Activated naive CD8-positive, alpha-beta T cell treated with anti-CD3 and anti-CD28 coated beads for 36 hours (primary cell): ENCODE measurements at places on chromosomes 4 and X.

DNA sequence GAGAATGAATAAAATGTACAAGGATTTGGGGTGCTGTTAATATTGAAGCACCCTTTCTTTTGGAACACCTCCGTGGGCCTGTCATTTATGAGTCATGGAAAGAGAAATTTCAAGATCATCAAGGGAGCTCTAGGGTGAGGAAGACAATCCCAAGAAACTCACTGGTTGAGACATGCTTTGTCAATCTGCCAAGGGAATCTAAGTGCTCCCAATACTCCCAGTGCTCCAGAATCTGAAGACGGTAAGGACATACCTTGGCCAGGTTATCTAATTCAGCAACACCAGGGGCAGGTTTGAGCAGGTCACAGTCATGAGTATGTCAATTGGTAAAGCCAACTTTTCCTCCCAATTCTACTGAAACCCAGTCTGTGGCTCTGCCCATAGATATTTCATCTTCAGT lies 556.4 kb upstream of the CPEB2 start:
- no peak for DNase-seq

- no peak for DNase-seq
Measured at GRCh38 chrX:154655786-154656185, 2.4 kb upstream of the CTAG2 start.

- DNase-seq: no peak
Measured at GRCh38 chr4:55004831-55005230, 120.6 kb downstream of the KDR start.

GRCh38 chr4:1647432-1647831 lies 36.7 kb downstream of the FAM53A start:
- DNase-seq: no peak

GRCh38 chr4:8558080-8558960 lies 21.9 kb upstream of the GPR78 start:
- DNase-seq: no peak

GRCh38 chr4:94455081-94455480 lies 3.3 kb downstream of the PDLIM5 start:
- DNase-seq: no peak

DNA sequence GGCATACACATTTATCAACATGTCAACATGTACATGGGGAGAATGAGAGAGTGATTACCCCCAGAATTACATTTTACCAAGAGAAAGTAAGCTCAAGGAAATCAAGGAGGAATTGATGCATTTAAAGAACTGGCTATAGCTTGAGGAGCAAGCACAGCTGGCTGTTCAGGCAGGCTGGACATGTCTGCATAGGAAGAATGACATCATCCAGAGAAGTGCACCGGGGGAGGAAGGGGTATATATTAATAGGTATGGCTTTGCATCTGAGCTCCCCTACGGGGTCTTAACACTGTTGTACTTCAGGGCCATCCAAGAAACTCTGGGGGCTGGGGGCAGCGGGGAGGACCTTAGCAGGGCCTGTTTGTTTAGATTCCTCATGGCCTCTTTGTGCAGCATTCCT lies 222.4 kb upstream of the VCX start:
- no peak for DNase-seq

- peak; percentile 63 for DNase-seq
Measured at GRCh38 chr4:47836641-47837093, 1.2 kb downstream of the CORIN start.

GRCh38 chrX:134572816-134573682 lies 85.2 kb downstream of the PLAC1 start:
- DNase-seq: no peak

GRCh38 chr4:48210966-48211328 lies 58.7 kb downstream of the TEC start:
- DNase-seq: no peak

DNA sequence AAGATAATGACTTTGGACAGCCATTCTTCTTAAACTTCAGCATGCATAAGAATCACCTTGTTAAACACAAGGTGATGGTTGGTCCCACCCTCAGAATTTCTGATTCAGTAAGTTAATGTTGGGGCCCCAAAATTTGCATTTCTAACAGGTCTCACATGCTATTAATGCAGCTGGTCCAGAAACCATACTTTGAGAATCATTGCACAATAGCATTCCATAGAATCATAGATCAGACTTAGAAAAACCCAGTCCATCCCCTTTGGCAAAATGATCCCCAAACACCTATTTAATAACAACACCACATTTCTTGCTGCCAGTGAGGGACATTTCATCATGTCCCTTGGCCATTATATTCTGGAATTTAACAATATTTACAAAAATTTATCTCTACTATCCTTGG lies 6.2 kb upstream of the MGAT4D start:
- DNase-seq: no peak

- no peak for DNase-seq
Measured at GRCh38 chr4:166662266-166662843, 571.9 kb downstream of the SPOCK3 start.

DNA sequence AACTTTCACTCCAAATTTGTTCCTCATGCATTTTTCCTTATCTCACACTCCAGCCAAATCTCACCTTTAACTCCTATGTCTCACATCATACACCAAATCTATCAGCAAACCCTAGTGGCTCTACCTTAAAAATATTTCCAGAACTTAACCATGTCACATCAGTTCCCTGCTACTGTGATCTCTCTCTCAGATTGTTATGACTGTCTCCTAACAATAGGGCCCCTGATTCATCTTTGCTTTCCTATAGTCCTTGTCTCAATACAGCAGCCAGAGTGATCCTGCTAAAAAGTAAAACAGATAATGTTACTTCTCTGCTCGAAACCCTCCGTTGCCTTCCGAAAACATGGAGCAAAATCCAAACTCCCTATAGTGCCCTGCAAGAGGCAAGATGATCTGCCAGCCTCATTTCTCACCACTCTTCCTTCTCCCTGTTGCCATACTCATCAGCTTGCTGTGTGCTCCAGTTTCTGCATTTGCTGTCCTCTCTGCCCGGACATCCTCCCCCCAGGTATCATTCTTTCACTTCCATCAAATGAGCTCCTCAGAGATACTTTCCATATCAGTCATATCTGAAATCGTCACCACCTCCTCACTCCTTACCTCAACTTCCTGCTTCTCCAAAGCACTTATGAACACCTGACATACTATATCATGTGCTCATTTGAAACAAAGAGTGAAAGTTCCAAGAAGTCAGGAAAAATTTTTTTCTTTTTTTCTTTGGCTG lies 293.4 kb upstream of the NR3C2 start:
- DNase-seq: peak; percentile 13

DNA sequence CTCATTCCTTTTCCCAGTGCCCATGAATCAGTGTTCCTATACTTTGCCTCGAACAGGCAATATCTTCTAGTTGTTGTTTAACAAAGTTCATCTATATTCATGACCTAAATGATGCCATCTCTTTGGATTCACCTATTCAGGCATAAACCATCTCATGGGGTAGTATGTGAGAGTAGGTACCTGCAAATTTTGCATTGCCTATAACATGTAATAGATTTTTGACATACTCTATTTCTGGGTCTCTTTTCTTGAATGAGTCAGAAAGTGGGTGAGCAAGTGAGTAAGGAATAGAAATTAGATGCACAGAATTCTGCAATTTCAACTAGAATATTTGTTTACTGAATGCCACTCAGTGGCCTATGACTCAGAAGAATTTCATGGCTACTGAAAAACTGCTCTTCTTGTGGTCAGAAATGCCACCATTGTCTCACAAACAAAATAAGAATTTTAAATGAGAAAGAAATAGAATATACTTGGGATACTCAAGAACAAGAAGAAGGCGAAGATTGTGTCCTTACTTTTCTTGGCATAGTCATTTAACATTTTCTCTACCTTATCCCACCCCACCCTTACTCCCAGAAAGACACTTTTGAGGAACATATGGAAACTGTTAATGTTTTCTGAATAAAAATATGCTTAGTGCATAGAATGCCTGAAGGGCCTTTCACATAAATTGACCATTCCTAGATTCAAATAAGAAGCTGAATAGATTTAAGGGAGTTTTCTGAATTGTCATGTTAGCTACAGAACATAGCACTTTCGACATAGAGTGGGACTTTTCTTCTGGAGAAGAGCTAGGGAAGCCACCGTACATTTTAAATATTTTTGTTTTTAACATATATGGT lies 86.8 kb downstream of the HHIP start:
- no peak for DNase-seq

GRCh38 chr4:26780539-26780938 lies 80.1 kb upstream of the STIM2 start:
- DNase-seq: no peak

GRCh38 chr4:139763672-139764071 lies 98.1 kb downstream of the MGST2 start:
- DNase-seq: no peak

- DNase-seq: peak; percentile 75
Measured at GRCh38 chrX:136909119-136909705, 28.7 kb upstream of the RBMX start.

DNA sequence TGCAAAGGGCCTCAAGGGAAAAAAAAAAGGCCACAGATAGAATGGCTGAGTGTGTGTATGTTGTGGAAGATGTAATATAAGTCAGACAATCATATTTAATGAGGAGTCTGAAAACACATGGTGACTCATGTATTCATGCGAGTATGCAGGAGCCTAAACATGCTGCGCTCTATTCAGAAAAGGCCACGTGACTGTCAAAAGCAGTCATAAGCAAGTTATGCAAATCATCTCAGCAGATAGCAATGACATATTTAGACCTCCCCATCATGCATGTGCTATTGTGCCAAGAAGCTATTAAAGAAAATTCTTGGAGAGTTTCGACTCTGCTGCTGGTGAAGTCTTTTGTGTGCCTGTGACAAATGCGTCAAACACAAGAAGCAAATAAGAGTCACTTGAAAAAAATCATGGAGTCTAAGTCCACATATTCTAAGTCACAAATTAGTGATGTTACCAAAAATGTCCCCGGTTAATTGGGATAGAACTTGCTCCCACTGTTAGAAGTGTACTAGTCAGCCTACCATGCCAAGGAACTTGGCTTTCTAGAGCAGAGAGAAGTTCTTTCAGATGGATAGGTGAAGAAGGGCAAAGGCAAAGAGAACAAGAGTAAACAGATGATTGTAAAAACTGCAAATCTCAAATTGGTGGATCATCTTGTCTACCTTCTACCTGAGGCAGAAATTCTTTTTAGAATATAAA lies 5.0 kb downstream of the LNX1 start:
- no peak for DNase-seq

DNA sequence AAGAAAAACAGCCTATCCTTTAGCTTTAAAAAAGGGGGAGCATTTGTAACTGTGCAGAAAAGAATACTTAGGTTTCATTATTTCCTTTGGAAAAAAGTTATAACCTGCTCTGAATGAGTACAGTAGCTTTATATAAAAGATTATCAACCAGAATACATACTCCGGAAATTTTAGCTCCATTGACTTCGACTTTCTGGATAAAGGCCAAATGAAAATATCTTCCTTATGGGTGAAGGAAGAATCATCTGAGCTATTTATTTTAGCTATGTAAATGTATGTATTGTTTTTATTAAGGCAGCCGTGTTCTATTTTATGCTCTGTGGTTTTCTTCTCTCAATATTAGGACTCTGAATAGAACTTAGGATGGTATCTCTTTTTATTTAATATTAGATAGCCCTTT lies 69.0 kb upstream of the ETNPPL start:
- no peak for DNase-seq

DNA sequence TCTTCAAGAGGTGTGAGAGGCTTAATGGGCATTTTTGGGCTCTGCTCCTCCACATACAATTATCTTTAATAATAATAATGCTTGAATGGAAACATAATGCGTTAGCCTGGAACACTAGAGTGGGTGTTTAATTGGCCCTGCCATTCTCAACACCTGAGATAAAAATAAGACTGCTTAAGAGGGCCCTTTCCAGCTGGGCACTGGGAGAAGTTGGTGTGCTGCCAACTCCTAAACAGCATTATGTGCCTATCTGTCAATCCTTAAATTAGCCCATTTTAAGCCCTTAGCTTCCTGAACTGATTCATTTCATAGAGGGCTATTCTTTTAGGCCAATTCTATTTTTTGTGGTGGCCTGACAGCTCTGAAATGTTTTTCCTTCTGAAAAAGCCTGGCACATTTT lies 211.1 kb upstream of the ZIC3 start:
- no peak for DNase-seq

- no peak for DNase-seq
Measured at GRCh38 chrX:23403849-23404248, 69.2 kb downstream of the PTCHD1 start.

DNA sequence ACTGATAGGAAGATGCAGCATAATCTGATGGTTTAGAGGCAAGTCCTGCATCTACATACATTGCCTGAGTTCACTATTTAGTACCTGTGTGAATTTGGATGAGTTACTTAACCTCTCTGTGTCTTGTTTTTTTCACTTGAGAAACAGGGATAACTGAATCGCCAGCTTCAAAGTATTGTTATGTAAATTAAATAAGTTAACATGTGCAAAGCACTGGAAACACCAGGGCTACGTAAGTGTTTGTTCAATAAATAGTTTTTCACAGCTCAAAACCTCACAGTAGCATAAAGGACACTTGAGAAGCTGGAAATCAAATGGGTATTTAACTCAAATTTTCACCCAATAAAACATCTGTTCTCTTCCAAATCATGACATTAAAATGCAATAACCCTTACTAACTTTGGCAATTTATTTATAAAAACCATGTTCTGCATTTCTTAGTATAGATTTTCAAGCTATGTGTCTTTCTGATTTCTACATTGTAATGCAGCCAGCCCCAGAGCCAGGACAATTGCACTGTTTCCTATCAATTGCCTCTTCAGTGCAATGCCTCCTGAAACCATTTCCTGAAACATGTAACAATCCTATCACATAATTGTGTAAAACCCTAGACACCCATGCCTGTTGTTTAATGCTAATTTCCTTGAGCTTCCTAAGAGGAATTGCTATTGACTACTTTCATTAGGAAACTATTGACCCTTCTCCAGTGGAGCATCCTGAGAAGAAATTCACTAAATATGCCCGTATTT lies 177.1 kb downstream of the UNC5C start:
- DNase-seq: no peak

GRCh38 chr4:98113012-98113411 lies 30.3 kb downstream of the STPG2 start:
- no peak for DNase-seq

- no peak for DNase-seq
Measured at GRCh38 chr4:19239565-19239964, 1012.1 kb upstream of the SLIT2 start.

DNA sequence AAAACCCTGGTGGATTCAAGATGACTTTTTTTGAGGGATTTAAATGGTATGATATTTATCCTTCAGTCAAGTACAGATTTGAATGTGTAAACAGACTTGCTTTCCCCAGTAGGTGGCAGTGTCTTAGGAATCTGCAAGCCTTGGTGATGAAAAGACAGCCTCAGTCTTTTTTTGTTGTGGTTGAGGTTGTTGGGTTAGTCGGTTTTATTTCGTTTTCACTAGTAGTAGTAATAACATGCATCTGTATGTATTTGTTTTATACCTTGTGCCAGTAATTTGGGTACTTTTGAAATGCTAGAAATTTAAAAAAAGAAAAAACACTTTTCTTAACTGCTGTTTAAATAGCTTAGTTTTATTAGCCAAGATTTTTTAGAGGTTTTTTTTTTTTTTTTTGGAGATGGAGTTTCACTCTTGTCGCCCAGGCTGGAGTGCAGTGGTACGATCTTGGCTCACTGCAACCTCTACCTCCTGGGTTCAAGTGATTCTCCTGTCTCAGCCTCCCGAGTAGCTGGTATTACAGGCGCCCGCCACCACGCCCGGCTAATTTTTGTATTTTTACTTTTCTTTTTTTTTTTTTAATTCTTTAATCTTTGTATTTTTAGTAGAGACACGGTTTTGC lies 39.2 kb downstream of the COPS4 start:
- DNase-seq: peak; percentile 40
